ENCODE measurements at places on chromosomes 16 and 17.

- DNase-seq, result no peak
These were observed 2.4 kb upstream of the RFFL start for GRCh38 chr17:35065880-35066279.

GRCh38 chr16:88596483-88596882 lies 26.3 kb downstream of the ZC3H18 start:
- no peak for DNase-seq

GRCh38 chr17:13560935-13561334 lies 40.8 kb downstream of the HS3ST3A1 start:
- no peak for DNase-seq

GRCh38 chr17:36632916-36633771 lies 31.8 kb downstream of the MRM1 start:
- no peak for DNase-seq

Data from activated CD4-positive, CD25-positive, alpha-beta regulatory T cell (primary cell).